CD4-positive, alpha-beta T cell treated with Interleukin-15 for 4 hours (primary cell): ENCODE measurements at places on chromosomes 6 and 20.

DNA sequence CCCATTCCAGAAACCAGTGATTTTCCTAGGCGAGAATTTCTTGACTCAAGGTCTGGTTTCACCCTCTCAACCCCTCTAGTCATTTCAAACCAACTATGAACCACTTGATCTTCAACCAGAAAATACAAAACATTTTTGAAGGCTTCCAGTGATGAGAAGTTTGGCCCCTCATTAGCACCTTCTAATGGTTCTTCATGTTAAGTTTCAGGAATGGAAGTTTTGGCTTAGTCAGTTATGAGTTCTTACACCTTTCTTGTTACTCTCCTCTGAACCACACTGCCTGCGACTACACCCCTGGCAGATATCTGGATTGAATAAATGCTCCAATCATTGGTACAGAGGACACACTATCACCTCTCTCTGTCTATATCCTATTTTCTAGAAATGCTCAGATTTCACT, 67.2 kb downstream of the GJA10 start:
- DNase-seq, result no peak

- no peak for DNase-seq
Observed at GRCh38 chr6:46411456-46412197, 79.6 kb downstream of the RCAN2 start.

GRCh38 chr6:146635165-146635564, 36.4 kb downstream of the ADGB start:
- DNase-seq, result no peak

DNA sequence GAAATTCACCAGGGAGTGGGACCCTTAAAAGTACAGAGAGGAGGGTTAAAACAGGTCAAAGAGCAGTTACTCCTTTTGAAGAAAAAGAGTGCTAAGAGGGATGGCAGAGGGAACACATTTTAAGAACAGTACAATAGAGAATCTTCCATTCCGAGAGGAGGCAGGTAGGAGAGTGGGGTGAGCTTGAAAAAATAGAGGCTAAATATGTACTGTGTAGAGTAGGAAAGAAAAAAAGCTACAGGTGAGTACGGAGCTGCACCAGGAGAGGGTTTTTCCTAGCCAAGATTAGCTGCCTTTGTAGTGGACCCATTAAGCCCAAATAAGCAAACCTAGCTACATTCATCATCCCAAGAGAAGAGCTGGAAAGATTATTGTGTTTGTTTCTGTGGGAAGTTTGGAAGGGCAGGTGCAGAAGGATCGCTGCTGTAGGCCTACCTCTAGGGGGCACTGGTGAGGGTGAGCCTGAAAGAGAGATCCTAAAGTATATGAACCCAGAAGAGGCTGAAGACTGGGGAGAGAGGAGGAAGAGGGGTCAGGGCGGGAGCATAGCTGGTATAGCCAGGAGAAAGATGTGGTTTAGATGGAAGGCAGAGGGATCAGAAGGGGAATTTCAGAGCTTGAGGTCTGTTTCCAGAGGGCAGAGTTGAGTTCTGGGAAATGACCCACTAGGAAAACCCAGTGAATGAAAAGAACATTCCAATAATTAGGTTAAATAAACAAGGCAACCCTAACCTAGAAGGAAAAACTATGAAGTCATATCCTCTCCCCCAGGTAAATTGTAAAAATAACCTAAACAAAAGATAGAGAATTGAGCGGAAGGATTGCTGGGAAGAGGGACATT, 50.2 kb upstream of the HINT3 start:
- DNase-seq, result peak; percentile 55
